ENCODE measurements at places on chromosomes 7 and 10. TPM values are rescaled to one million over a fixed set of nuclear protein-coding genes. Genes with fewer than 3 reads are reported as not detected.

The OPN1SW gene
- total RNA-seq, result not detected

The PLA2G12B gene
- total RNA-seq, result not detected

The DMBT1 gene
- total RNA-seq, result 0.05 TPM

The SLC26A5 gene
- total RNA-seq, result not detected

The AOAH gene
- total RNA-seq, result not detected

The CACNB2 gene
- not detected for total RNA-seq

The ARHGAP12 gene
- total RNA-seq, result 24.0 TPM

The ACBD7 gene
- total RNA-seq, result 1.2 TPM

The PRRT4 gene
- 0.41 TPM for total RNA-seq

The VWDE gene
- total RNA-seq, result 0.31 TPM

The ZNF365 gene
- 0.94 TPM for total RNA-seq

The CCDC186 gene
- 6.7 TPM for total RNA-seq

The NUTM2B gene
- 0.27 TPM for total RNA-seq

The TRIM73 gene
- total RNA-seq, result 2.0 TPM

All from A549 treated with CpdA at 1 μM for 4 hours (cell line).